Heart left ventricle (tissue), 16 donors: ENCODE measurements at places on chromosomes 12 and 14.

DNA sequence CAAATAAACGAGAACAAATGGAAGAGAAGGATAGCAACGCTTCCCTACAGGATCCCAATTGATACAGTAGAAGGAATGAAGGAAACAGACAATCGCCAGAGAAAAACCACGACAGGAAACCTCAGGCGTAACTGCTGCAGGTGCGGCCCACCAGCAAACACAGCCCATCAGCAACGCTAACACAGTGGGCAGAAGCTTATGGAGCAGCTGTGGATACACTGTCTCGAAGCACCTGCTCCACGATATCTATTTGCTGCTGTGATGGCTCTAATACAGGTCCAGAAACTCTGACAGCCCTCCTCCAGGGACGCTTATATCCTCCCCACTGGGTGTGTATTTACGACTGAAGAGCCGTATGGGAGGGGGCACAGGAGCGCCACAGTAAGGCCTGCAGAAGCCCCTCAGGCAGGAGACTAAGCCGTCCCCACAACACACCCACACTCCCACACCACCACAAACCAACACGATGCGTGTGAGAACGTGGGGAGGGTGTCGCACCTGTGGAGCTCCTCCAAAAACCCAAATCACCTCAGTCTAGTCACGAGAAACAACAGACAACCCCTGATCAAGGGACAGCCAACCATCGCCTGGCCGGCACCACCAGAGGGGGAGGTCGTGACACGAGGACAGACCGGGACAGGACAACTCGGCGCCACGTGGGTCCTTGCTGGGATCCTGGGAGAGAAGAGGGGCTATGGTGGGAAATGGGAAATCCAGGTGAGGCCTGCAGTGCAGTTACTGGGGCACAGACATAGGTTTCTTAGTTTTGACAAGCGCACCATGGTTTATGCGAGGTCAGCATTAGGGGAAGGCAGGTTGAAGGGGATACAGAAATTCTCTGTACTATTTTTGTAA, 24.0 kb downstream of the POLE start:
- no peak for DNase-seq

- DNase-seq: no peak
Measured at GRCh38 chr12:122687086-122687485, 16.1 kb downstream of the HCAR2 start.

DNA sequence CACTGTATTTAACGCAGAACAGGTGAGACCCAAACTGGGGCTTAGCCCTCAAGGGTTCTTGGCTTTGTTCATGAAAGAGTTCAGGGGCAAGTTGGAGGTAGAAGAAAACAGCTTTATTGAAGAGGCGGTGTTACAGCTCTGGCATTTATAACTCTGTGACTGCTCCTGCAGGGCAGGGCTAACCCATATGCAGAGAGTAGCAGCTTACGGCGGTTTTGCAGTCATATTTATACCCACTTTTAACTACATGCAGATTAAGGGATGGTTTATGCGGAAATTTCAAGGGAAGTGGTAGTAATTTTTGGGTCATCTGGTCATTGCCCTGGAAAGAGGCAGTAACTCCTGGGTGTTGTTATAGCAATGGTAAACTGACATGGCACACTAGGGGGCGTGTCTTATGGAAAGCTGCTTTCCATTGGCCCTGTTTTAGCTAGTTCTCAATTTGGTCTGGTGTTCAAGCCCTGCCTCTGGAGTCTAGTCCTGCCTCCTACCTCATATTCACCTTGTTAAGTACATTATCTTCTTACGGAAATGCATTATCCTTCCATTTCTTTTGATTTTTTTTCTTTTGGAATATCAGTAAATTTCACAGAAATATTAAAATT, 1.8 kb upstream of the IAPP start:
- no peak for DNase-seq

GRCh38 chr12:103677905-103678304, 90.8 kb downstream of the STAB2 start:
- no peak for DNase-seq
